ENCODE measurements at places on chromosomes 7 and 10.

GRCh38 chr7:136441835-136442234 lies 426.6 kb upstream of the CHRM2 start:
- DNase-seq: no peak

DNA sequence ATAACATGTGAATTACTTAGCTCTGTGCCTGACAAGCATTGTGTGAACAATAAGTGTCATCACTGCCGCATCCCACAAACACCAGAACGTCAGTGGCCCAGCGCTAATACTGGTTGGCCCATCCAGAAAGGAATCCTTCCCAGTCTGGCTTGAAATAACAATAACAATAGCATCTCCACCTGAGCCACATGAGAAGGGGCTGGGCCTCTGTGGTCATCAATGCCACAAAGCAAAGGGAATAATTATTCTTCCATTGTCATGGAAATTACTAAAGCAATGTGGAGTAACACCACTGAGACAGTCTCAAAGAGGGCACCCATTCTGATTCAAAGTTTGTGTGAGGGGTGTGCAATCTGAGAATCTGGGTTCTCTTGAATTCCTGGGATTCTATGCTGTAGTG lies 105.7 kb upstream of the INHBA start:
- no peak for DNase-seq

- DNase-seq: no peak
These were observed 66.4 kb downstream of the HK1 start for GRCh38 chr10:69344591-69345252.

GRCh38 chr10:110141871-110142635 lies 65.4 kb upstream of the MXI1 start:
- no peak for DNase-seq

GRCh38 chr7:12777257-12777656 lies 89.8 kb downstream of the ARL4A start:
- DNase-seq: no peak

DNA sequence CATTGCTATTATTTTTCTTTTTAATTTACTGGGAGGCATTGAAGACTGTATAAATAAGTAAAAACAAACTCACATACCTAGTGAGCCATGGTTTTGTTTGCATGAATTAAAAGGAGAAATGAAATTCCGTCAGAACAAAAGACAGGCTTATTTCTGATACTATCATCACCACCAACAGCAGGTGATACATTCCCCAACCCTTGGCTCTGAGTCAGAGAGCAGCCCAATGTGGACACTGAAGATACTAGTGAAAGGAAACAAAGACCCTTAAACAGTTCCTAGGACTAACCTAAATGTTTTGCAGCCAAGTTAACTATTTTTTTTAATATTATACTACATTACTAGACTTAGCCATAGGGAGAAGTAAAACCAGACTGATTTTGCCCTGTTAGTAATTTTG lies 31.6 kb downstream of the CHRM2 start:
- no peak for DNase-seq

DNA sequence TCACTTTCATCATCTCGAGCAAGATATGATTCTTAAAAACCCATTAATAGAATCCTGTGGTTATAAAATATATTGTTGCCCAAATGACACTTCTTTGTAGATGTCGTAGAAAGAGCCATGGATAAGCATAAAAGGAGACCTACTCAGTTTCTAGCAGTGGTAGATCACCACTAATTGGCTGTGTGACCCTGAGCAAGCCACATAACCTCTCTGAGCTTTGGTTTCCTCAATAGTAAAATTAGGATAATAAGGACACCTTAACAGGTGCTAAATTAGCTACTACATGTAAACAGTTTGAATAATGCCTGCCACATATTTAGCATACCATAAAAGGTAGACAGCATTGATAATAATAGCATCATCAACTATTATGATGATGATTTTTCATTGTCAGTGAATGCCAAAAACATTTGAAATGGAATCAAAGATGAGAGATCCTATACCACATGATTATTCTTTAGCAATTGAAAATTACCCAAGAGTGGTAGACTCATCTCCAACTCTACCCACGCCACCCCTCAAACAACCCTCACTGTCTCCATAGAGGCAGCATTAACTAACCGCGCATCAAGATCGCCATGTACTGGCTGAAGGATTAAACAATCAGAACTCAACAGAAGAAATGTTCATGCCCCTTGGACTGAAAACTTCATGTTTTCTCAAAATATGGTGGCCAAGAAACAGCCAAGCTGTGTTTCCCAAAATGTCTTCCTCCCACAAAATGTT lies 45.8 kb downstream of the CHST15 start:
- no peak for DNase-seq

GRCh38 chr7:70634610-70635068 lies 497.3 kb upstream of the GALNT17 start:
- DNase-seq: no peak

DNA sequence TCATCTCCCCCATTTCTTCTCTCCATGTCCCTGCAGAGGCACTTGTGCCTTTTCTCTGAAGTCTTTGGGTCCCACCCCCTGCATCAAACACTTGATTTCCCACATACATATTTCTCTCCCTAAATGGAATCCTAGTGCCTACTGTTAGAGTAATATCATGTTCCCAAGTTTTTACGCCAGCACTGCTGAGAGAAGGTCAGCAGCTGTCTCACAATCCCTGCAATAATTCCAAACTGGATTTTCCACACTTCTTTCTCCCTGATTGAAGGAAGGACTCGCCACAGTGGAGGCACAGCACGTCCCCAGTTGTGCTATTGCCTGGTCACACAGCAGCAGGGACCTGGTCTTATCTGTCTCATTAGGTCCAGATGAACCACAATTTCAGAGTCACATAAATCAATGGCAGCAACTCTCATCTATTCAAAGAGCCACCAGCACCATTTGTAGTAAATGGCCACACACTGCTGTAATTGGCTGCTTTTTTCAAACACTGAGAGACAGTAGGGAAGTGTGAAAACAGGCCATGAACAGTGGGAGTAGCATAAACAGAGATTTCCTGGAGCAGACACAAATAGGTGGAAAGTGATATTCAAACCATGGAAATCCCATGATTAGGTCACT lies 605.5 kb downstream of the XPNPEP1 start:
- no peak for DNase-seq

- DNase-seq: no peak
These were observed 82.2 kb downstream of the FAM107B start for GRCh38 chr10:14692344-14693076.

DNA sequence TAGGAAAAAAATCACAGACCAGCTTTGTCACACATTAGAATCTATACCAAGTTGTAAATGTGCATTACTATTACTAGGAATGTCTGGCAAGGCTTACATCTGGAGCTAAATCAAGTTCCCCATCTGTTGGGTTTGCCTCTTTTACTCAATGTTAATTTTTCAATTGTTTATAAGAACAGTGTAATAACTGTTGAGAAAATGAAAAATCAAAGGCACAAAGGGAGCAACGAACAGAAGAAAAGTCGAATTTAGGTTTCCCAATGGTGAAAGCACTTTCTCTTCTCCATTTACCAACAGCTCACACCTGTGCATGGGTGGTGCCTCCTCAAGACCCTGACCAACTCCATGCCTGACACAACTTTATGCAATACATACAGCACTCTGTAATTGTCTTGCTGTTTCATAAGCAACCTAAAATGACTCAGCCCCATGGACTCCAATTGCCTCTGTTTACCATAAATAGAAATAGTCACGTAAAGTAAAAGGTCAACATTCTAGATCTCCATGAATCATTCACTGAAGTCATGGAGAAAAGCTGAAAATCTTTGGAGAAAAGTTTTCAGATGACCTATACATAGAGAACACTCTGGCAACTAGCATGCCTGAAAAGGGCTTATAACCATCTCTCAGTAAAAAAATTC lies 95.5 kb upstream of the KCNIP2 start:
- no peak for DNase-seq

DNA sequence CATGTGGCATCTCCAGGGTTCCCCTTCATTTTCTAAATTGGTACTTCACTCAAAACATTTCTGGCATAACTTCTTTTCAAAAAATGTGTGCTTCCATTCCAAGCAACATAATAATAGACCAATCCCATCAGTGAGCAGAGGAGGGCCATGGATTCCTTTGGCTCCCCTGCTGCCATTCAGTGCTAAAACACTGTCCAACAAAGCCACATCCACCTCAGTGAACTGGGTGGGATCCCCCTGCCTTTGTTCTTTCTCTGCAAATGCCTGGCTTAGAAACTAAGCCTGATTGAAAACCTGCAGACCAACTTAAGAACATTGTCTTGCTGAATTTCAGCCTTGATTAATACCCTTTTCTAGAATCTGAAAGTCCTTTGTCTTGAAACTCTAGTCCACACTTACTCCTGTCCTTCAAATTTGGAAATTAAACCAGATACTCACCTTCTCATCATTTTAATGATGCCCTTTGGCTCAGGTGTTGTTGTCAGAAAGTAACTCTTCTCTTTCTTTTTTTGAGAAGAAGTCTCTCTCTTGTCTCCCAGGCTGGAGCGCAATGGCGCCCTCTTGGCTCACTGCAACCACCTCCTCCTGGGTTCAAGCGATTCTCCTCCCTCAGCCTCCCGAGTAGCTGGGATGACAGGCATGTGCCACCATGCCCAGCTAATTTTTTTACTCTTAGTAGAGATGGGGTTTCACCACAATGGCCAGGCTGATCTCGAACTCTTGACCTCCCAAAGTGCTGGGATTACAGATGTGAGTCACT lies 132.3 kb downstream of the PLXNA4 start:
- DNase-seq: no peak

Data from stimulated activated CD8-positive, alpha-beta memory T cell treated with anti-CD3 and anti-CD28 coated beads, Interleukin-15, amount 100 ng/mL, for 24 hours (primary cell).